NCI-H1417 treated with DMSO at 0.1 percent for 48 hours (cell line): ENCODE measurements at places on chromosomes 6 and 20.

GRCh38 chr6:446418-447366, 55.1 kb downstream of the IRF4 start:
- no peak for DNase-seq

DNA sequence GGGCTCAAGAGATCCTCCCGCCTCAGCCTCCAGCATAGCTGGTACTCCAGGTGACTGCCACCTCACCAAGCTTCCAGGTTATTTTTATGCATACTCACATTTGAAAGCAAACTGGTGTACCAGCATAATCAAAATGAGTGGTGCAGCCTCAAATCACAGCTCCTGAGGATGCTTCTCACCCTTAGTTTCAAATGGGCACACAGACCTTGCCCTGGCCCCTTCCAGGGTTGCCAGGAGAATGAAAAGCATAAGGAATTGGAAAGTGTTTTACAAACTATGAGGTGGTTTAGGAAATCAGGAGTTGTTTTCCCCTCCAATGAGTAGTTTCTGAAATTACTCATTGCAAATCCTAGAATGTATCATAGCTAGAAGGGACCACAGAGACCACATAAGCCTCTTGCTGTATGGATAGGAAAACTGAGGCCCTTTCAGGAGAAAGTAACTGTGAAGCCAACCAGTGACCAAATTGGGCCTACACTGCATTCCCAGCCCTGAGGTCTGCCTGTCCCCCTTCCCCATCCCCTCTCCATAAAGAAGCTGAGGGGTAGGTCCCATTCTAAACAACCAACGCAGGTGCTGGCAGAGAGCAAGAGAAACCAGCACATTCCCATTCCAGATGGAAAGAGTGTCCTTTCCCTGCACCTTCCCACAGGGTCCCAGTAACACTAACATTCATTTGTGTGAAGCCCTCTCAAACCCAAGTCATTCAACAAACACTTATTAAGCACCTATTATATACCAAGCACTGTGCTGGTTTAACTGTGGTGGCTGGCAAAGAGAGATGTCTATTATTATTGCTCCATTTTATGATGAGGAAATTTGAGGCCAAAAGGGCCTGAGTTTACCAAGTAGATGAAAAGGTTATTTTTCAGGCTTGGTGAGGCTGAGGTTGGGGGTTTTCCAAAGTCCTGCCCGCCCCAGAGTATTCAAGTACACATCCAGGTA, 2.1 kb upstream of the E2F1 start:
- no peak for DNase-seq

- DNase-seq: no peak
Measured at GRCh38 chr6:15505463-15505918, 157.3 kb downstream of the DTNBP1 start.

DNA sequence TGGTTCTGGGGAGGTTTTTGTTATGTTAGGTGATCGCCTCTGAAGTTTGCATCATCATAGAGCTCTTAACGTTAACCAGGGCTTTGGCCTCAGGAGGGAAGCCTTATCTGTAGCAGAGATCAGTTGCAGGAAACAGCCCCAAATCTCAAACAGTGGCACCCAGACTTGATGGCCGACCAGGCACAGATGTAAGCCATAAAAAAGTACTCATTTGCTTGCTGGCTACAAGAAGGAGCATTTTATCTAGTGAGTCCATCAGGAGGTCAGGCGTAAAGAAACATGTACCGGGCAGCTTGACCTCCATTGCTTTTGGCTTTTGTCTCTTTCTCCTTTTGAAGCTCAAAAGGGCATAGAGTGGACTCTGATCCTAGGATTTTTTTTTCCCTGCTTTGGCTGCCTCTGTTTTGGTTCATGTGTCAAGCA, 122.3 kb downstream of the CCDC170 start:
- DNase-seq: no peak

DNA sequence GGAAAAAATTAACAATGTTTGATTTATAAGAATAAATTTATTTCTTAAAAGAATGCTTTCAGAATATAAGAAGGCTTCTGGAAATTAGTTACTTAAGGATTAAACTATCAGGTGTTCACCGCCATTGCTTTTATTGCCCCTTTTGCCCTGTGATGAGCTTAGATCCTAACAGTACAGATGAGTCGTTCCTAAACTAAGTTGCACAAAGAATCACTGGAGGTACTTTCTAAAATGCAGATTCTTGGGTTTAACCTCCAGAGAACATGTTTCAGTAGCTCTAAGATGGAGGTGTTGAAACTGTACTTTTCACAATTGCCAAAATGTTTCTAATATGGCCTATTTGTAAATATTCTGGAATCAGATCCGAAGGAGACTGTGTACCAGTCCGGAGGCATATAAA, 211.9 kb downstream of the GMDS start:
- no peak for DNase-seq

DNA sequence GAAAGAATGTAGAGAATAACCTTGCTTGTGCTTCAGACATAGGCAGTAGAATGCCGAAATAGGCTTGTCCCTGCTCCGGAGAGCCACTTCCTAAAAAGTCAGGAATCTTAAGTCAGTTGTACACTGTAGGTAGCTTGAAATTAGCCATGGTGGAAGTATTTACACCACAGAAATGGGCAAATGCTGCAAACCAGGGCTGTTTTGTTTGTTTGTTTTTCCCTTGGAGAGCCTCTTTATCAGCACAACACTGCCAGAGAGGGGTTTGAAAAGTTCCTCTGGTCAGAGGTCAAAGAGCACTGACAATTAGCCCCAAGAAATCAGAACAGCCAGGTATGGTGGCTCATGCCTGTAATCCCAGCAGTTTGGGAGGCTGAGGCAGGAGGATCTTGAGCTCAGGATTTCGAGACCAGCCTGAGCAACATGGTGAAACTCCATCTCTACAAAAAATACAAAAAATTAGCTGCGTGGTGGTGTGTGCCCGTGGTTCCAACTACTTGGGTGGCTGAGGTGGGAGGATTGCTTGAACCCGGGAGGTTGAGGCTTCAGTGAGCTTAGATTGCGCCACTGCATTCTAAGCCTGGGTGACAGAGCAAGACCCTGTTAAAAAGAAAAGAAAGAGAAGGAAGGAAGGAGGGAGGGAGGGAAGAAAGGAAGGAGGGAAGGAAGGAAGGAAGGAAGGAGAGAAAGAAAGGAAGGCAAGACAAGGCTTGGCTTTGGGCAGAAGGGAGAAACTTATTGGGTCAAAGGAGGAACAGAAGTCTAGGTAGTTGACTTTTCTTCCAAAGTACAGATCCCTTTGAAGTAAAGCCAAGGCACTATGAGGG, 61.0 kb upstream of the ZMYND8 start:
- no peak for DNase-seq

GRCh38 chr6:16713597-16713996, 47.7 kb downstream of the ATXN1 start:
- DNase-seq: no peak

DNA sequence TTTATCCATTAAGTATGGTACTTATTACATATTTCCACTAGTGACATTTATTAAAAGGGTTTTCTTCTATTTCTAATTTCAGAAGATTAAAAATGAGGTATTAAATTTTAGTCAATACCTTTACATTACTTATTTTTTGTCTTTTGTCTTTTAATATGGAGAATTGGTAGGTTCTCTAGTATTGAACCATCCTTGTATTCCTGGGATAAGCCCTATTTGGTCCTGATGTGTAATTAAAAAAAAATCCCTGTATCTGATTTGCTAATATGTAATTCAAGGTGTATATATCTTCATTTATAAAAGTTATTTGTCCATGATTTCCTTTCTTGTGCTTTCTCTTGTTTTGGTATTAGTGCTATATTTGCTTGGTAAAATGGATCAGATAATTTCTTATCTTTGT, 153.7 kb downstream of the TRMT11 start:
- no peak for DNase-seq

- DNase-seq: no peak
Measured at GRCh38 chr20:58550275-58551059, 35.3 kb upstream of the APCDD1L start.

DNA sequence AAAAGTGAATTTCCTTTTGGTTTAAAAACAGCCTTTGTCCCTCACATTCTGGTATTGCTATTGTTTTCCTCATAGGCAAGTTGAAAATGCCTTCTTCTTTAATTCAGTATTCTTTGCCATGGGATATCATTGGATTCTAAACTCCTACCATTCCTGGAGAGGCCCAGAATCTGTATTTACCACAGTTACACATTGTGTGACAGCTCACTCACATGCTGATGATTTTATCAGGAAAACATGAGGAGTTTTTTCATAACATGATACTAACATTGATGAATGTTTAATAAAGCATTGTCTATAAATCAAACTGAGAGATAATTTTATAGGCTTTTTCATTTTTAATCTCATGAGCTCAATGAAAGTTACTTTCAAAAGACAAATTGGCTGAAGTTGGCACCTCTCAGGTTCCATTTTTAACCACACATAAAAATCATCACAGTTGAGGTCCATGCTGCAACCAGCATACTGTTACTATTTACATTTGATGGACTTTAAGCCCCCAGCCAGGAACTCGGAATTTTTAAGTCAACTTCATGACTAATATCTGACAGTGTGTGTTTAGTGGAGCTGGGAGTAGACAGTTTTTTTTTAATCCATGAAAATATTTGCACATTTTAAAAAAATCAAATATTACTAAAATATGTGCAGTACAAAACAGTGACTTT, 82.8 kb downstream of the FAM83B start:
- no peak for DNase-seq

- DNase-seq: no peak
Measured at GRCh38 chr20:59453759-59454560, 150.4 kb upstream of the PHACTR3 start.

DNA sequence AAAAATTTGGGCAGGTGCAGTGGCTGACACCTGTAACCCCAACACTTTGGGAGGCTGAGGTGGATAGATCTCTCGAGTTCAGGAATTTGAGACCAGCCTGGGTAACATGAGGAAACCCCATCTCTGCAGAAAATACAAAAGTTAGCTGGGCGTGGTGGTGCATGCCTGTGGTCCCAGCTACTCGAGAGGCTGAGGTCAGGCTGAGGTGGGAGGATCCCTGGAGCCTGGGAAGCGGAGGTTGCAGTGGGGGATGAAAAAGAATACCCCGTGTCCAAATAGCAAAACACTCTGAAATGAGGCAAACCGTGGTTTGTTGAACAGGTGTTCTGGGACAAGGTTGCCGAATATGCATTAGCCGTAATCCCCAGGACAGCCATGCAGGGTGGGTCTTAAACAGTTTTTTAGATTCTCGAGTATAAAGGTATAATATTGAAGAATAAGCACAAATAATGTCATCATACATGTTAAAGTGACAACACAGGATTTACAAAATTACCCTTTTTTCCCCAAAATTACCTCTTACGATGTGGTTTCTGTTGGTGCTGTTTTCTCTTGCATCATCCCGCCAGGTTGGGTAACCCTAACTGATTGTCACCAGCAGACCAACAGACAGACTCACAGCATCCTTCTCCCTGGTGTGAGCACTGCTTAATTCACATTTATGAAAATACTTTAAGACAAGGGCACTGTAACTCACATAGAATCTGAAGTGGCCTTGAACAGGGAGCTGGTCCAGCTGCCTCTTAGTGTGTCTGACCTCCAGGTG, 9.1 kb downstream of the DNAJC5 start:
- DNase-seq: no peak

DNA sequence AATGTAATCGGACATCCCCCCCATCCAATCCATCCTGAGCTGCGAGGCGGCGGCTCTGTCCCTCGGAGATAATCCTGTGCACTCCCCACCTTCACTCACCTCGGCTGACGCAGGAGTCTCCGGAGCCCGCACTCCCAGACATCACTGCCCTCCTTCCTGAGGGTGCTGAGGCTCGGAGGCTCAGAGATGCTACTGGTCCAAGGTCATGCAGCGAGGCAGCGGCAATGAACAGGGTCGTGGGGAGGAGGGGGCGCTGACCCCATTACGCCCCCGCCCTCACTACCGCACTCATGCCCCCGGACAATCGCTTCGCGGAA, 485 bp downstream of the ADISSP start:
- no peak for DNase-seq

- DNase-seq: no peak
Measured at GRCh38 chr6:52517502-52518278, 59.2 kb downstream of the TRAM2 start.

DNA sequence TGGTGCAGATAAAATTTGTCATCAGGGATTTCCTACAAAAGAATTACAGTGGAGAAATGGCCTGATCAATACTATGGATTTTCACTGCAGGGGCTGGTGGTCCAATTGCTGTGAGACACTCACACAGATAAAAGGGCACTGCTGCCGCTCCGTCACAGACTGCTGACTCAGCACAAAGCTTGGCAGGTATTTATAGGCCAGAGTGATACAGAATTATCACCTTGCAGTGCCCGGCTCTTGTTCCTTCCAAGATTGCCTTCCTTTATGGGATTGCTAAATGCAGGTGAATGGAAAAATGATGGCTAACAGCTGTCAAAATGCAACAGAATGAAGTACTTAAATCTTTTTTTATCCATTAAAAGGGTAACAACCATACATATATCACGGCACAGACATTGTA, 247.8 kb upstream of the ZFP64 start:
- DNase-seq: no peak

DNA sequence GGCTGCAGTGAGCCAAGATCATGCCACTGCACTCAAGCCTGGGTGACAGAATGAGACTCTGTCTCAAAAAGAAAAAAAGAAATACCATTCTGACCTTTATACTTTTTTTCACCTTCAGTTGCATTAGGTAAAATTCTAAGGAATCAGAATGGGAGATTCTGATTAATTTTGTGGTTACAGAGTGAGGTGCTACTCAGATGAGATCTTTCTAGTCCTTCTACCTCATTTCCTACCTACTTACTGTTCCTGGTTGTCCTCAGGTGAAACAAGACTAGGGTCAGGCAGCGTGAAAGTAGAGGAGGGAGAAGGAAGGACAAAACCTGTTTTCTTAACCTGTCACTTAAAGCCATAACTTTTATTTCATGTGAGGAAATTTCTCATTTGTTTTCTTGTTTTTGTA, 63.7 kb downstream of the MTFR2 start:
- no peak for DNase-seq

GRCh38 chr6:51908243-51908642, 179.2 kb downstream of the PKHD1 start:
- DNase-seq: no peak

GRCh38 chr6:165692106-165692653, 29.1 kb upstream of the PDE10A start:
- no peak for DNase-seq

DNA sequence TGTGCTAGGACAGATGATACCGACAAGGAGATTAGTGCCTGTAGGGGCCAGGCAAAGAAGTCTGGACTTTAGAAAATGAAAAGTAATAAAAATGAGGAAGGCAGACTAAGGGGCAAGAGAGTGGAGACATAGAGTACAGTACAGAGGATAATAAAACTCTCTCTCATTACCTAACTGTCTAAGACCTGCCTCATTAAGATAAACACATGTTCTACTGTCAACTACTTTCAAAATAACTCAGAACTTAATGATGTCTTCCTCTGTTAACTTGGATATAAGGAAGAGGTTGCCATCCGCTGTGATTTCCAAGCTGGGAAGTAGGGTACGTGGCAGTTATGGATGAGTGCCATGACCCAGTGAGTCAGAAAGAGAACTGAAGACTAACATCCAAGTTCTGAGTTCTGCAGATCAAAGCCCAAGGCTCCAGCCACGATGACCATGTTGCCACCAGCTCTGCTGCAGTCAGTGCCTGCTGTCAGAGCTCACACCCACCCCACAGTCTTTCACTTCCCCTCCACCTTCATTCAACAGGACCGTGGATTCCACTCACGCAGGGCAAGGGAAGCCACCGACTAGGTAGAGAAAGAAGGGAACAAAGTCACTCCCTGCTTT, 81.8 kb downstream of the KIF16B start:
- DNase-seq: no peak

GRCh38 chr6:18263418-18264218, 712 bp downstream of the DEK start:
- no peak for DNase-seq
